Liver (tissue), 10 donors: ENCODE measurements at places on chromosomes 2 and 18.

DNA sequence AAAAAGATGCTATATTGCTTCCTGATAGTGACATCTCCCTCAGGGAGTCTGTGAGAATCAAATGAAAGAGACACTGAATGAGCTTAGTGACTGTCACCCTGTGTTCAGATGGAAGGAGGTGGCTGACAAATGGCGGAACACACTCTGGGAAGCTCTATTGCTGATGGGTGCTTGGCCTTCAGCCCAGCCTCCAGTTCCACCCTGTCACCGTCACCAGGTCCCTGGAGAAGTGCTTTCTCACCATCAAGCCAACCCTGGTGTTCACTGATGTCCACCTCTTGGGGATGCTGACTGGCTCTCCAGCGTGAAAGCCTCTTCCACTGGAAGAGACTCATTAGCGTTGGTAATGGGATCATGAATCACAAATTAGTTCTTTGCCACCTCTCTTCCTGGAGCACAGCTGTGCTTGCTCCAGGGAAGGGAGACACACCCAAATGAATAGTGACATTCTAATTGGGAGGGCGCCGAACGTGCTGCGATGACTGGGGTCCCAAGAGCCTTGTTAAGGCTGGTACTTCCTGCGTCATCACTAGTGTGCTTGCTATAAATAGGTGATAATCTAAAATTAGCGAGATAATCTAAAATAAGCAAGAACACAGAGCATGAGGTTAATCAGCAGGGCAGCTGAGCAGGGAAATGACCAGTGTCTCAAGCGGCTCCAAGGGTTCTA, 154.0 kb downstream of the CLIP4 start:
- no peak for DNase-seq

- DNase-seq = no peak
Observed at GRCh38 chr18:10477863-10478260, 23.4 kb downstream of the APCDD1 start.

GRCh38 chr2:61645911-61646310, 107.8 kb upstream of the XPO1 start:
- DNase-seq = no peak

DNA sequence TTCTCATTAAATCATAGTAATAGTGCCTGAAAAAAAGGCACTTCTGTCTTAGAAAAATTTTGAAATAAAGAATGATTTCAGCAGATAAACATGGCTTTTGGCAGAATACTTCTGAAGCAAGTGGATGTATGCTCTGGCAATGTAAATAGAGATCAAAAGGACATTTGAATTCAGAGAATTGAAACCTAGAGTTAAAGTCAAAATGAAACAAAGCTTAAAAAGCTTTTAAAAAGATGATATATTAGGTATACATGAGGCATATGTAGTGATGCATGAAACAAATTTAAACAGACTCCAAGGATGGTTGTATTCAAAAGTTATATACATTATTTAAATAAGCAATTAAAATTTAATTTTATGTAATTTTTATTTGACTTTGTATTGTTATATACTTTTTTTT, 1344.5 kb upstream of the TMEFF2 start:
- DNase-seq = no peak

DNA sequence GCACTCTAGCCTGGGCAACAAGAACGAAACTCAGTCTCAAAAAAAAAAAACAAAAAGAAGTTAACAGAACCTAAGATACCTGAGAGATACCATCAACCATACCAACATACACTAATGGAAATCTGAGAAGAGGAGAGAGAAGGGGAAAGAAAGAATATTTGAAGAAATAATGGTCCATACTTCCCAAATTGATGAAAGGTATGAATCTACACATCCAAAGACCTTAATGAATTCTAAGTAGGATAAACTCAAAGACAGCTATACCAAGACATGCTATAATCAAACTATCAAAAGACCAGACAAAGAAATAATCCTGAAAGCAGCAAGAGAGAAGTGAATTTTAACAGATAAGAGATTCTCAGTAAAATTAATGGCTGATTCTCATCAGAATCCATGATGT, 109.6 kb downstream of the TRABD2A start:
- DNase-seq = no peak

DNA sequence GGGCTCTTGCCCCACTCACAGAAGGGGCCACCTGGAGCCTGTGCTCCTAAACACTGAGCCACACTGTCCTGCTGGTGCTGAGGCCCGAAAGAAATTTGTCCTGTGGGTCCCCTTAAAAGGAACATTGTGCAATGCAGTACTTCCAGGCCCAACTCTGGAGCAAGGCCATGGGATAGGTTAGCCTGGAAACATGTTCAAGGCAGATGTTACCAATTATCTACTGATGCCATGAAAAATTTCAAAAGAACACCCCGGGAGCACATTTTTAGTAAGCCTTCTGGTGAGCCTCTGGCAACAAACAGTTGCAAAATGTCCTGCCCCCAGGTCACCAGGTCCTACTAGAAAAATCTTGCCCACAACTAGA, 12.3 kb upstream of the PTMA start:
- DNase-seq = no peak

- no peak for DNase-seq
Observed at GRCh38 chr2:169362118-169362893, at the start of gene LRP2. Gene LRP2, minus strand, starts transcription at chr2:169362534. Its CDS starts 135 bp downstream, at chr2:169362399.

GRCh38 chr2:85401844-85402243, 8.3 kb downstream of the CAPG start:
- DNase-seq = no peak

- no peak for DNase-seq
Observed at GRCh38 chr2:120109186-120110061, 96.5 kb downstream of the EPB41L5 start.

DNA sequence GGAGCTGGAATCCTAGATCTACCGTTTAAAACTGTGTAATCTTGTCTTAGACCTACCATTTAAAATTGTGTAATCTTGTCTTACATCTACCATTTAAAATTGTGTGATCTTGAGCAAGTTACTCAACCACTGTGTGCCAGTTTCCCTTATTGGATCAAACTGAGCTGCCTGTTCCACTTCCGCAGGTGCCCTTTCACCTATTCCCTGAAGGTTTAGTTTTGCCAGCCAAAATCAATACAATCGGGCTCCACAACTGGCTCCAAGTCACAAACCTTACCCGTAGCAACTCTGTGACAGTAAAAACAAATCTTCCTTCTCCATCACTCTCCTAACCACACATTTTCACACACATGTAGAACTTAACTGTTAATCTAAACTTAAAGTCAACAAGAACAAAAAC, 20.1 kb downstream of the DOCK10 start:
- DNase-seq = no peak

DNA sequence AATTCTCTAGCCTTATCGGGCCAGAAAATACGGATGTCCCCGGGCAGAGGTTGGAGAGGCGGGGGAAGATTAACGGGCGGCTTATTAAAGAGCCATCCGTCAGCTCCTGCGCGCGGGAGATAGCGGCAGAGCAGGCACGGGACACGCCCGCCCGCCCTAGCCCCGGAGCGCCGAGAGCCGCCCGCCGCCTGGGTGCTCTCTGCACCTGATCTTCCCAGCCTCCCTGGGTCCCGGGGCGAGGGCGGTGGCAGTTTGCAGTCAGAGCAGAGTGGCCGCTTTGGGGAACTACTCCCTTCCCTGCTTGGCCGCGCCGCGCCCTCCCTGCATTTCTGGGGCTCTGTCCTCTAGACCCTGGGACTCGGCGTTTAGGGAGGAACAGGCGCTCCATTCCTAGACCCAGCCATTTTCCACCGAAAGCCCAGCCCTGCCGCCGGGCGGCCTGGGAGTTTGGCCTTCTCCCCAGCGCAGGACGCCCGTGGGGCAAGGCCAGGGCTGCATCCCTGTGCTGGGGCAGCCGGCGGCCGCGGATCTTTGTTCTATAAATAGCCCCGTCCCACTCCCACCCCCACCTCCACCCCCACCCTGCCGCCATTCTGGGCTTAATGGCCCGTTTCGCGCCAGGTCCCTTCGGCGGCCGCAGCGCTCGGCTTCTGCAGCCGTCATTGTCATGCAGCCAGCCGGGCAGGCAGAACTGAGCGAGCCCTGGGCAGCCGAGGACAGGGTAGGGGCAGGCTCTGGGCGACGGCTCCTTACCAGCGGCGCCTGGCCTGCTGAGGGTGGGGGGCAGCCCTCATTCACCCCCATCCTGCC, 6.6 kb downstream of the GAD1 start:
- peak; percentile 62 for DNase-seq

DNA sequence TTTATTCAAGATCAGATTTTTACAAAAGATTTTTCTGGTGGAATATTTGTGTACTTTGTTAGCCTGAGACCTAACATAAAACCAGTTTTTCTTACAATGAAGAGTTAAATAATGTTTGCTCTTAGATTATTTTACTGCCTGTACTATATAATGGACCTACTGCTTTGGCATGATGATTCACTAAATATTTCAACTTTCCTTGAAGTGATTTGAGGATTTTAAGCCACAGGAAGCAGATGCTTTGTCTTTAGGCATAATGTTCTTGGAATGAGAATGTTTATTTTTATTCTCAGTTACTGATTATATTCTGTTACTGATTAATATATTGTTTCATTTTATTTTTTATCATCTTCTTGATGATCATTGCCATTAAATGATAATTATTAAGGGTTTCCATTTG, 175.3 kb upstream of the LRP1B start:
- no peak for DNase-seq

DNA sequence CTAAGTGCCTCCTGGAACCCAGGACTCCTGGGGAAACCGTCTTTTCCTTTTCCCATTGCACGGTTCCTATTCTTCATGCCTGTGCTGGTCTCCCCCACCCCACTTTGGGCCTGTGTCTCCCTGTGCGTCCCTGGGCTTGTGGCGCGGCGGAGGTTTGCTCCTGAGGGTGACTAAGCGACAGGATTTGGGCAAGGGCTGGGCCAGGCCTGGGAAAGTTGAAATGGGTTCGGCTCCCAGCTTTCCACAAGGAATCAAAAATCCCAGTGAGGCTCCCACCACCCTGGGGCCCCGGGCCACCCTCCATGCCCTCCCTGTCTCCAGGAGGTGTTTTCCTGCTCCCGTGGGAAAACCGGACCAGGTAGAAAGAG, 197.6 kb downstream of the NDUFA10 start:
- DNase-seq = peak; percentile 13

DNA sequence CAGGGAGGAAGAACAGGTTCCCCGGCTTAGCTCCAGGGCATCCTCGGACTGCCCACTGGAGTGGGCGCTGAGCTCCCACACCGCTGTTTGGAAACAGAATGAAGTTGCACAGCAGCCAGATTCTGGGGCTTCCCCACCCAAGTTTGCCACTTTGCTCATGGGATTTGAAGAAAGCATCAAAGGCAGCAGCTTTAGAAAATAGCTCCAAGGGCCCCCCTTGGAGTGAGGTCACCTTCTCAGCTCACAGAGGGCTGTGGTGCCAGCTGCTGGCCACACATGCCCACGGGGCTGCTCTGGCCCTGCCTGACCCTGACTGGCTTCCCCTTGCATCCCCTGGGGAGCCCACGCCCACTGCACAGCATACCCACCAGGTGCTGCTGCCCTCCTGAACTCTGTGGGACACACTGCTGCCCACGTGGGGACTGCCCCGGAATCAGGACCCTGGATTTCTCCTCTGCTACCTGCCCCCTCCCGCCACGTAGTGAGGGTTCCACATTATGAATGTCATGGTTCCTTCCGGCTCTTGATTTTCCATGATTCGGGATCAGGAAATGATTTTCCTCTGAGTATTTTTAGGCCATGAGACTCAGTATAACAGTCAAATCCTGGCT, 70.3 kb downstream of the TGOLN2 start:
- DNase-seq = no peak

DNA sequence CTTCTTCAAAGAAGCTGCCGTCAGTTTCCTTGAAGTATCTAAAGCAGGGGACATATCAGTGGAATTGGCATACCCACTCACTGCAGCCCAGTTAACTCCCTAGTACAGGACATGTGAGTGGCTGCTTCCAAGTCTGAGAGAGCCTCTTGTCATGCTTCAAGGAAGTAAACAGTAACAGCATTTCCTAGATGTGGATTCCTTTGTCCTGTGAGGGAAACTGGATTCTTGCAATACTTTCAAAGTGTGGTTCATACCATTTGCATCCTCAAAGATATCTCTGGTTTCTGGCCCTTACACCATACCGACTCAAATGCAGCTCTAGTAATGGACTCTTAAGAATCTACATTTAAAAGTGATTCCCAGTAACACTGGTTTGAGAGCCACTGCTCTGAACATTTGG, 87.2 kb downstream of the ESCO1 start:
- no peak for DNase-seq

DNA sequence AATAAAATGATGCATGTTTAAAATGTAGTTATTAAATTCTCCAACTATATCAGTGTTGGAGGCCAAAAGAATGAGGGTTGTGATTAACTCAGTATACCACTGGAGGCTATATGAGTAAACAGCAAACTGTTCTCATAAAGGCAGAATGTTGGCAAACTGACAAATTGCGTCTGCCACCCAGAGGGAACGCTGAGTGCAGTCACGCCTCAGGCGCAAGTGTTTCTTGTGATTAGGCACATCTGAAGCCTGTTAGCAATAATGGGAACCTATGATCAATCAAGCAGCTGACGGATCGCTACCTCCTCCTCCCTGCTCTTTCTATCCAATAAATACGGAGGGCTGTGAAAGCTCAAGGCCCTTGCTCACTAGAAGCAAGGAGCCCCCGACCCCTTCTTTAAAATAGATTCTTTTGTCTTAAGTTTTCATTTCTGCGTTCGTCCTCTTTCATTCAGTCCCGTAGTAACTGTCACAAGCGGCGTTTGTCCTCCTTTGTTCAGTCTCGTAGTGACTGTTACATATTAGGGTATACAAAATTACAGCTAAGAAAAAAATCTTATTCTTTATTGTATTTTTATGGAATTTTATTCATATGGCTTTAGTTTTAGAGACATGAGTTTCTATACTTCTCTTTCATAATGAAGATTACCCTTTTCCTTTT, 16.3 kb upstream of the RMND5A start:
- DNase-seq = no peak

DNA sequence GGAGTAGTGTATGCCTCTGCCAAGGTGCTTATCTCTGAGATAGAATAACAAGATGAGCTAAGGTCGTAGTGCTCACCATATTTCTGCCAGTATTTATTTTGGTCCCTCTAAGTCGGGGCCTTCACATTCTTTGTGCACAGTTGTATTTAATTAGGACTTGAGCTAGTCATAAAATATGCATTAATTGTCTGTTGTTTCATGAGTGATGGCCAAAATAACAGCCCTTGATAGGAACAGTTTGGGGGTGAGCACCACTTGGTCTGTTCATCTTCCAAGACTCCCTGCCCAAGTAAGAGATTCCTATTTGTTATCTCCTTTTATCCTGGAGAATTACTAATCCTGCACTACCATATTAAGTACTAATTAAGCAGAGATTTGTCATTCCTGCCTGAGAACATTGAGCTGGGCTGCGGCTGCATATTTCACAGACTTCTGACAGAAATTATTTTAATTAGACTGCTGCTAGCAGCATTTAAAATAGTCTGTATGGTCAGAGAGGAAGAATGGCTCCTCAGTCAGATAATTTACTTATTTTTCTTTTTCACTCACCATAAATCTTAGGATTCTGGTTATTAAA, 435.1 kb downstream of the MTX2 start:
- no peak for DNase-seq

DNA sequence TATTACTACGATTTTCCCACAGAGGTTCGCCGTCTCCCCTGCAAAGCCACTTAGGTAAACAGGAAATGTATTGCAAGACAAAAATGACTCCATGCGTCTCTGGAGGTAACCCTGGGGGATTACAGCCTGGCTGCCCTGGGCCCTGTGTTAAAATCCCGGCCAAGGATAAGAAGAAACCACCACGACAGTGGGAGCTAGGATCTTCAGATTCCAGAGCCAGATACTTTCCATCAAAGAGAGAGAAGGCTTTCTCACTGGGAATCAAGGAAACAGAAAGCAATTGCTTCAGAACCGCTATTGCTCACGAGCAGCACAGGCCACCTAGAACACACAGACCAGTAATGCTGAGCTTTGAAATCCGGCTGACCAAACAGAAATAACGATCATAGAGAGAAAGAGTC, 97.9 kb upstream of the ZNF516 start:
- no peak for DNase-seq
